ENCODE measurements at places on chromosomes 2 and 18.

- no peak for DNase-seq
Measured at GRCh38 chr18:10147226-10147625, 233.4 kb downstream of the VAPA start.

DNA sequence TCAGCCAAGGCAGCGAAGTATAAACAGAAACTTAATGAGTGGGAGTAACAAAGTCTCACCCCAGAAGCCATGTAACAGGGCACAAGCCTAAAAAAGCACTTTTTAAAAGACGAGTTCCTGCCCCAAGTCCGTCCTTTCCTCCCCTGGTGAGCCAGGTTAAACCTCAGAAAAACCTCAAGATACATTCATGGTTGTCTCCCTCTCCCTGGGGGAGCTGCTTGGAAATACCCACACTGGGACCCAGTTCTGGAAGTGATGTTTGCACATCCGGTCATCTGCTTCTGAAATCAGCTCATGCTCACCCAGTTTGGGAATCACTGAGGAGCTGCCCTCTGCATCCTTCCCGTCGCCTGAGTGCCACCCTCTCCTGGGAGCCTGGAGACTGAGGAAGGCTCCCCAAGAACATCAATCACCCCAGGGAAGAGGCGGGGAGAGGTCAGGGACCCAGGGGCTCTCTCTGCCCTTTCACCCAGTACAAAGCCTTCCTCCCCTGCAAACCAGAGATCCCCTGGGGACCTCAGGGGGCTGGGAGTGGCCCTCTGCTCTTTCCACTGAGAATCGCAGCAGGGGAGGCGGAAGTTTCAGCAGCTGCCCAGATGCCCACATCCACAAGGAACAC lies 150.6 kb upstream of the AGAP1 start:
- DNase-seq = no peak

DNA sequence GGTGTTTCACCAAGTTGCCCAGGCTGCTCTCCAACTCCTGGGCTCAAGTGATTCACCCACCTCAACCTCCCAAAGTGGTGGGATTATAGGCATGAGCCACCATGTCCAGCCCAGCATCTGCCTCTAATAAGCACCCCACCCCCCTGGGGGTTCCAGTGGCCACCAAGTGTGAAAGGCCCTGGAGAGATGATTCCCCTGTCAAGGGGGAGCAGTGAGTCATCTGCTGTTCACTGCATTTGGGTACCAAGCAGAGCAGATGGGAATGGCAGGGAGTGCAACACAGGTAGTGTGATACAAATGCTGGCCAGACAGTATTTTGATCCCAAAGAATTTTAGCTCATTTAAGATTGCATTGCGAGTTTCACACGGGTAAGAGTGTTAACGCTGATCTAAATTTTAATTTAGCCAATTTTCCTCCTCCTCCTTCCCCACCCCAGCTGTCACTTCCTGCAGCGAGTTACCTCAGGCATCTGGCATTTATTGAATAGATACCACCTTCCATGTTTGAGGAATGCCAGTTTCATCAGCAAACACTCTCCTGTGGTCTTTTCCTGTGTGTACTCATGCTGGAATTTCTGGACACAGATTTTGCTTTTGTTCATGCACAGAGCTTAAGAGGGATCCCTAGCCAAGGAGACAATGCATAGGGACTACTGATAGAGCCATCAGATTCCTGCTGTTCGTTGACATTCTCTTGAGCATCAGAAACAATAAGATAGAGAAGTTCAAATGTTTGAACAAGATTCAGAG lies 32.4 kb upstream of the NCK2 start:
- peak; percentile 13 for DNase-seq

GRCh38 chr18:13452388-13452811 lies 233.8 kb downstream of the LDLRAD4 start:
- DNase-seq = peak; percentile 80

GRCh38 chr2:121917143-121917542 lies 161.7 kb downstream of the TSN start:
- no peak for DNase-seq

- no peak for DNase-seq
Measured at GRCh38 chr18:9559253-9559652, 55.1 kb downstream of the PPP4R1 start.

GRCh38 chr2:74147727-74148456 lies at the start of gene BOLA3:
Gene BOLA3 (minus strand): TSS chr2:74147912. CDS start chr2:74147874, 38 bp downstream.
- DNase-seq = peak; percentile 85

DNA sequence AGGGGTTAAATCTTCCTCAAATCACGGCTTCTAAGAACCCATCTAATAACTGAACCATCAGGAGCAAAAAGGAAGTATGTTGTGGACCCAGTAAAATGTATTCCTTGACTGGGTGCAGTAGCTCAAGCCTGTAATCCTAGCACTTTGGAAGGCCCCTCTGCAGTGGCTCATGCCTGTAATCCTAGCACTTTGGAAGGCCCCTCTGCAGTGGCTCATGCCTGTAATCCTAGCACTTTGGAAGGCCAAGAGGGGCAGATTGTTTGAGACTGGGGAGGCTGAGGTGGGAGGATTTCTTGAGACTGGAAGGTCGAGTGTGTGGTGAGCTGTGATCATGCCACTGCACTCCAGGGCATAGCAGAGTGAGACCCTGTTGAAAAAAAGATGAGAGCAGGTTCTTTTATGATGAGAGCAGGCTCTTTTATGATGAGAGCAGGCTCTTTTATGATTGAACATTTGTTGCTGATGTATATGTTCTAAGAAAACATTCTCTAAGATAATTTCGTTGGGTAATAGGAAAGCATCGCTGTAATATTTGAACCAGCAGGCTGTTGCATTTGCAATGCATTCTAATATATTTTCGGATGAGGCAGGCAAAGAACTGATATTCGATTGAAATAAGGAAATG lies 3.5 kb upstream of the PARD6G start:
- DNase-seq = no peak

DNA sequence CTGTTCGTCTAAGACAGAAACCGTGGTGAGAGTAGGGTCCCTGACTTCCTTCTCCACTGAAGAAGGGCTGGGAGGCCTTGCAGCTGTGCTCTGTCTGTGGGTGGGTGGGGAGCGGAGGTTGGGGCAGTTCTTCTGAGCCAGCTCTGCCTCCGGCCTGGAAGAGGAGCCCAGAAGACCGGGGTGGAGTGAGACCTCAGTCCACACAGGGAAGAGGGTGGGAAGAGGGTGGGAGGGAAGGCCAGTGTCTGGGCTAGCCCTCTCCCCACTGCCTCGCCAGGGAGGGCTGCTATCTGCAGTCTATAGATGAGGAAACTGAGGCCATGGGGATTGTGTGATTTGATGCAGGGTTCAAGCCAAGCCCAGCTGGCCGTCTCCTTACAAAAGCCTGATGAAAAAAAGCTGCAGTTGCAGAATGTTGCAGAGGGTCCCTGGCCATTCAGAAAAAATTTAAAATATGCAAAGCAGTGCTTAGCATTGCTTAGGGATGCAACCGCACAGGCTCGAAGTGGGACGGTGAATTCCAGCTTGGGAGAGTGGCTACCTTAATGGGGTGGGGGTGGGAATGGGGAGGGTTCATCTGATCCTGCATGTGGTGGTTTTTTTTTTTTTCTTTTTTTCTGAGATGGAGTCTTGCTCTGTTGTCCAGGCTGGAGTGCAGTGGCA lies 181.6 kb upstream of the HS6ST1 start:
- peak; percentile 5 for DNase-seq

DNA sequence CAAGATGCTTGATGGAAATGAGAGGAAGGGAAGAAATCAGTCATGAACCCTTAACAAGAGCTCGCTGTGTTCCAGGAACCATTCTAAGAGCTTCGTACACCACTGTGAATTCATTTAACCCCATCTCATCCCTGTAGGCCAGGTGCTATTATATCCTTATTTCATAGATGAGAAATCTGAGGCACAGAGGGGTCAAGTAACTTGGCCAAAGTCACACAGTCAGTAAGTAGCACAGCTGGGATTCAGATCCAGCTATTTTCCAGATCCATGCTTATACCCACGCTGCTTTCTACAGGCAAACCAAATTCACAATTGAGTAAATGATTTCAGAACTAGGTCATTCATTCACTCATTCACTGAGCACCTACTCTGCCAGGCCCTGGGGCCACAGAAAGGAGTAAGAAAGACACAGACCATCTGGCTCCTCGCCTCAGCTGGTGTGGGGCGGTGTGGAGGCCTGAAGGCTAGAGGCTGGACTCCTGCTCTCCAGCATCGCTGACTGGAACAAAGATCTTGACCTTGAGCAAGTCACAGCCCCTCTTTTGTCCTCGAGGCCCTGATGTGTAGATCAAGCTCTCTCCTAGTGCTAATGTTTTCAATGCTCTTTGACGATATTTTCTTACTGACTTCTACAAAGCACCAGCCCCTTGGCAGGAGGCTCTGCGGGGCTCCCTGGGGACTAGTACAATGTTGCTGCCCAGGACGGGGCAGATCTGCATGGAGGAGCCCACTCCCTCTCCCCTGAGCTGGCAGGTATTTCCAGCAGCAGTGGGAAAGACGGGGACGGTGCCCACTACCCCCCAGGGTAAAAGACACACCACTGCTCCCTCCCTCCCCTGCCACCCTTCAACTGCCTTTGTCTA lies 26.5 kb downstream of the STEAP3 start:
- DNase-seq = no peak

DNA sequence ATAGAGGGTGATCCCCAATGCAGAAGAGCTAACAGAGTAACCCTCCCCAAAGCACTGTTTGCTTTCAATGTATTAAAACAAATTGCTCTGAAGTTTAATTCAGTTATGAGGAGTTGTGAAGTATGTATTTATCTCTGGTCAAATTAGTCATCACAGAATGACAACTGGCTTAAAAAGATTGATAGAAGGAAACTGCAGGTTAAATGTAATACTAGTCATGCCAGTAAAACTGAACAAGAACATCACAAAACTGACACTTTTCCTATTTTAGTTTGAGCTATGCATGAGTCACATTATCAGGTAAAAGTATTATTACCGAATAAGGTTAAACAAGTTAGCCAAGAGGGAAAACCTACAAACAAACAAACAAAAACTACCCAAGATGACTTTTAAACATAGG lies 99.0 kb upstream of the ACVR1C start:
- no peak for DNase-seq

- DNase-seq = no peak
Measured at GRCh38 chr2:240462073-240462706, 26.7 kb downstream of the GPC1 start.

GRCh38 chr2:128690869-128691268 lies 372.2 kb upstream of the HS6ST1 start:
- no peak for DNase-seq

GRCh38 chr18:57002627-57003026 lies 144.3 kb upstream of the BOD1L2 start:
- DNase-seq = peak; percentile 39

DNA sequence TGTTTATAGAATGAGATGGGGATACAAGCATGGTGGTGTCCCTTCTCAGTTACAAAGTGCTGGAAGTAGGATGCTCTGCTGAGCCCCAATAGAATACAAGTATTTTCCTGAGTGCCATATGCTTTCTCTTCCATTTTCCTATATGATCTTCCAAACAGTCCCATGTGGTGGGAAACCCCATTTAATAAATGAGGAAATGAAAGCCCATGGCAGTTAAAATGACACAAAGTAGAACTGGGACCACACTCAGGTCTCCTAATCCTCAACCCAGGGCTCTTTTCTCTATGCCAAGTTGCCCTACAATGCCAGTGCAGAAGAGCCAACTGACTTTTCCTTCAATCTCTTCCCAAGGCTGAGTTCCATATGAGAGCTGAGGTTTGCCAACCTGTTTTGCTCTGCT lies 210.2 kb upstream of the FBXO11 start:
- DNase-seq = no peak

- peak; percentile 27 for DNase-seq
Measured at GRCh38 chr2:229861431-229861830, 60.4 kb downstream of the TRIP12 start.

DNA sequence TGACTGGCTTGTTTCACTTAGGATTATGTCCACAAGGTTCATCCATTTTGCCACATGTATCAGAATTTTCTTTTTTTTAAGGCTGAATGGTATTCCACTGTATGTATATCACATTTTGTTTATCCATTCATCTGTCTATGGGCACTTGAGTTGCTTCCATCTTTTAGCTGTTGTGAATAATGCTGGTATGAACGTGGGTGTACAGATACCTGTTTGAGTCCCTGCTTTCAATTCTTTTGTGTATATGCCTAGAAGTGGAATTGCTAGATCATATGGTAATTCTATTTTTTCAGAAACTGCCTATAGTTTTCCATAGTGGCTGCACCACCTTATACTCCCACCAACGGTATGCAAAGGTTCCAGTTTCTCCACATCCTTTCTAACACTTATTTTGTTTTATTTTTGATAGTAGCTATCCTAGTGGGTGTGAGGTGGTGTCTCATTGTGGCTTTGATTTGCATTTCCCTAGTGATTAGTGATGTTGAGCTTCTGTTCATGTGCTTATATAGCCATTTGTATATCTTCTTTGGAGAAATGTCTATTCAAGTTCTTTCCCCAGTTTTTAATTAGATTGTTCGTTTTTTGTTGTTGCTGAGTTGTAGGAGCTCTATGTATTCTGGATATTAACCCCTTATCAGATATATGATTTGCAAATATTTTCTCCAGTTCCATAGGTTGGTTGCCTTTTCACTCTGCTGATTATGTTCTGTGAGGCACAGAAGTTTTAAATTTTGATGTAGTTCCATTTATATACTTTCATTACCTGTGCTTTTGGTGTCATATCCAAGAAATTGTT lies 40.7 kb downstream of the TTC39C start:
- DNase-seq = no peak
